NCI-H446 treated with DMSO at 0.1 percent for 48 hours (cell line): ENCODE measurements at places on chromosomes 4 and X.
A peak's percentile ranks its signal among the peaks of the same experiment; 100 is the strongest.

DNA sequence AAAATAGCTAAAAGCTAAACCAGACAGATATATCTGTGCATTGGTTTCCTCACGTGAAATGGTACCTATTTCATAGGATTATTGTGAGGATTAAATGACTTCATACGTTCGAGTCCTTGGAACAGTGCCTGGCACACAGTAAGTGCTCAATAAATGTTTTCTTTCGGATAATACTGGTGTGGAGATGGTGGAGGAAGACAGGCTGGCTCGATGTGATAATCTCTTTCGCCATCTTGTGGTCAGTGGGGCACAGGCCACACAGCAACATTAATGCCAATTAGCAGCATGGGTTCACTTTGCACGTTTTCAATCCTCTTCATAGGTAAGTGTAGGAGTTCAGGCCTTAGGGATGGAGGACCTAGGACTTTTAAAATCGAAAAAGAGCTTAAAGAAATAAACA is 9.3 kb downstream of the PAGE4 start:
- DNase-seq = no peak

DNA sequence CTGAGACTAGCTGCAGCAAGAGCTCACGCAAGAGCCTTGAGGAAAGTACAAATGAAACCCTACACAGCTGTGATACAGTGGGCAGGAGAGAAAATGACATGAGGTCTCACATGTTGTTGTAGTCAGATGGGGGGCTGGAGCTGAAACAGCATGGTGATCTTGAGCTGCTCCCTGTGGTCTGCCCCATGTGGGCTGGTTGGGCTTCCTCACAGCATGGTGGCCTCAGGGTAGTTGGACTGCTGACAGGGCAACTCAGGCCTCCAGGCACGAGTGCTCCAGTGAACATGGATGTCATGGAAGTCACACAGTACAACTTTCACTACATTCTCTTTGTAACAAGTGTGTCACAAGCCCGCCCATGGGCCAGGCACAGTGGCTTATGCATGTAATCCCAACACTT is 3.4 kb upstream of the MAN2B2 start:
- no peak for DNase-seq

GRCh38 chrX:29662101-29662500 is 553.3 kb upstream of the MAGEB2 start:
- no peak for DNase-seq

GRCh38 chr4:112748352-112748878 is 111.5 kb downstream of the LARP7 start:
- DNase-seq = no peak

DNA sequence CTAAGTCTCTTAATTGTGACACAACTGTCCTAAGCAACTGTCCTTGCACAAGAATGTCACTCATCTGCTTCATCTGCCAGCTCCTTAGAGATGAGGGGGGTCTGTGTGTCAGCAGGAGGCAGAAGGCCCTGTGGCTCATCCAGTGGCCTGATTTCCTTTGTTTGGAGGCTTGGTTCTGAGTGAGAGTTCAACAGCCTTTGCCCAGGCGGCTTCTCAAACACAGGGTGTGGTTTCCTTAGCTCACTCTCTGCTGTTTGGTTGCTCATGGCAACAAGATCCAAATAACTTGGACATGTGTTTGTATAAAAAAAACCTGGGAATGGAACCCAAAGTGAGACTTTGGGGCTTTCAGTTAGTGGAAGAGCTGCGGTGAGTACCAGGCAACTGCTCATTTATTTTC is 46.6 kb downstream of the MAP7D3 start:
- no peak for DNase-seq

GRCh38 chr4:184252136-184253071 is 34.7 kb upstream of the ENPP6 start:
- DNase-seq = no peak

DNA sequence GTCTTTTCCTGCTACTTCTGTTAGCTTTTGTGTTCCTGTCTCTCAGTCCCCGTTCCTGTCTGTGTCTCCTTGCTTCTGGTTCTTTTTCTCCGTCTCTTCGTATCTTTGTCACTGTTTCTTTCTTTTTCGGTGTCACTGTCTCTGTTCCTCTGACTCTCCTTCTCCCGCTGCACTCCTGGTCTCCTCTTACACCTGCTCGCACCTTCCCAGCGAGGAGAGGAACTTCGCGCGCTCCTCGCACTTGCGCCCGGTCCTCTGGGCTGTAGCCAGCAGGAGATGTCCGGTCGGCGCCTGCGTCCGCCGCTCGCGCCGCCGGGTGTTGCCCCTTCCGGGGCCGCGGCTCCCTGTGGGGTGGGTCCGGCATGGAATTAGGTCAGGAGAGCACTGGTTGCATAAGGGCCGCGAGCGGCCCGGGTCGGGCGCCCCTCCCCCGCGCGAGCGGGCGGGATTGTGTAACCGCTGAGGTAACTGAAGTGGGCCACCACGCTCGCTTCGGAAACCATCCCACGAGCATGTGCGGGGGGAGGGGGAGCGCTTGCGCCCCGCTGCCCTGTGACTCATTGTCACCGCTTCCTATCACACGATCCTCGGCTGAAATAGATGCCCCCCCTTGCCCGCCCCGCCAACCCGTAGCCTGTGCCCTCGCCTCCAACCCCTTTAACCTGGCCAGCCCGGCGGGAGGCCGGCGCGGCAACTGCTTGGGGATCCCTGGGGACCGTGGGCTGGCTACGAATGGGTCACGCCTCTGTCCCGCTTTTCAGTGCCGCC is 1.6 kb downstream of the LONRF3 start:
- DNase-seq = no peak

DNA sequence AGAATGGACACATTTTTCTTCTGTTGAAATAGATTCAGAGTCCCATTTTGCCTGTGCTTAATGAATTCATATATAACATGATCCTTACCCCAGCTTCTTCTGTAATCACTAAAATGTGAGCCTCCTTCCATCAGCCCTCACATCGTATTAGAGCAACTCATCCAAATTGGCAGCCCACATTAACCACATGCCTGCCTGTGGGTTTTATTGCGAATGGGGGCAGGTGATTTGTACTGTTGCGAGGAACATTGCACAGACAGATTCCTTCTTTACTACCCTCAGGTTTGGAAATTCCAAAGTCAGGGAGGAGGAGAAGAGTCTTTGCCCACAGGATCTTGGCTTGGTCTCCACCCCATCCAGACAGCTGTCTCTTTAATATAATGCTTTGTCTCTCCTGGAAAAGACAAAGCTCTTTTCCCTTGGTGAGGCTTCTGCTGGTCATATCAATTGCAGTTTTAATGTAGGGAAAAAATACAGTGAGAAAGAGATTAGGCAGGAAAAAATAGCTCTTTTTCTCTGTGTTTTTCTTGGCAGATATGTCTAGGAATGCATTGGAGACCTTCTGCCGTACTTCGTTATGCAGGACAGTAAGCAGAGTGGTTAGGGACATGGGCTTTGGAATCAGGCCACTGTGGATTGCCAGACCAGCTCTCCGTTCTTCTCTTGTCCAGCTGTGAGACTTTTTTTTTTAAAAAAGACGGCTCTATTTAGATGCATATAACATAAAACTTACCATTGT is 371.2 kb downstream of the AFF2 start:
- no peak for DNase-seq

GRCh38 chr4:108398316-108398715 is 222.1 kb upstream of the RPL34 start:
- DNase-seq = no peak

GRCh38 chr4:56973336-56973735 is 4.1 kb downstream of the NOA1 start:
- DNase-seq = no peak

- DNase-seq = no peak
These were observed 124.9 kb upstream of the ZCCHC13 start for GRCh38 chrX:74179071-74179470.

GRCh38 chrX:46967547-46967946 is 55.3 kb downstream of the JADE3 start:
- DNase-seq = no peak

DNA sequence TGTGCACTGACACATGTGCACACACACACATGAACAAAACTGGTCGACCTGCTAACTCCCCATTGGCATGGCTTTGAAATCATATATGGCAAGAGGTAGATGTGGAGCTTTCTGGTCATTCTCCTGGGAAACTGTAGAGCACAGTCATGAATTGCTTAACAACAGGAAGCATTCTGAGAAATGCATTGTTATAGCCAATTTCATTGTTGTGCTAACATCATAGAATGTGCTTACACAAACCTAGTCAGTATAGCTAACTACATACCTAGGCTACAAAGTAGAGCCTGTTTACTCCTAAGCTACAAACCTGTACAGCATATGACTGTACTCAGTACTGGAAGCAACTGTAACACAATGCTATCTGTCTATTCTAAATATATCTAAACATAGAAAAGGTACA is 134.2 kb upstream of the SH3RF1 start:
- DNase-seq = no peak

- no peak for DNase-seq
These were observed 1.3 kb upstream of the ATP6AP1 start for GRCh38 chrX:154426916-154427770.

DNA sequence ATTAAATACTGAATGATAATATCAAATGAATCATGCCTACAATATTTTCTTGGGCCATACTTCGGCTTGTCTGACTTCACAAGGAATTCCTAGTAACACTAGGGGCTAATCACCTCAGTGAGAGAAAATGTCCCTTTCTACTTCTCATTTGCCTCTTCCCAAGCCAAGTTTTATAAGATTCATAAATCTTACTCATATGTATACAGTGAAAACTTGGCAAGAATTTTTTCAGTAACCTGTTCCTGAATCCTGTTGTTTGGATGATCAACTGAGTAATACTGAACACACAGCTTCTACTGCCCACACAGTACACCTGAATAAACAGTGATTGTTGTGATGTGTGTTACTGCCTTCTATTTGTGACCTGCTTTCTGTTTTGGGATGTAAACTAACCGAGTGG is 16.5 kb downstream of the TMPRSS11E start:
- DNase-seq = no peak

- DNase-seq = no peak
These were observed 114.8 kb upstream of the NEIL3 start for GRCh38 chr4:177194906-177195305.

- DNase-seq = no peak
These were observed 92.6 kb upstream of the TENM3 start for GRCh38 chr4:182150645-182151044.

DNA sequence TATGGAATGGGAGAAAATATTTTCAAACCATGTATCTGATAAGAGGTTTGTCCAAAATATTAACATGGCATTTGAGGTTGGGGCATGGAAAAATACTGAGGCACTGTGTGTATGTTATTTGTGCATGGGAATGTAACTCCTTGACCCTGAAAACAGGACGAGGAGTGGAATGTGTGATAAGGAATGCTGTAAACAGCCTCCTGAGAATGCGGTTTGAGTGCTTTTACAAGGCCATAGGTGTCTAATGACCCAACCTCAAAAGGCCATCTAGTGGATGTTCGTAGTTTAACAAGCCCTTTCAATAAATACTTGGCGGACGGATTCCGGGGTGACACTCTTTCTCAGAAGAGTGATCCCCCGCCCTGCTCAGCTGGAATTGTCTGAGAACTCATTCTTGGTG is 162.9 kb upstream of the USP9X start:
- DNase-seq = no peak

- peak; percentile 14 for DNase-seq
These were observed 76.9 kb upstream of the SCOC start for GRCh38 chr4:140296335-140297220.

DNA sequence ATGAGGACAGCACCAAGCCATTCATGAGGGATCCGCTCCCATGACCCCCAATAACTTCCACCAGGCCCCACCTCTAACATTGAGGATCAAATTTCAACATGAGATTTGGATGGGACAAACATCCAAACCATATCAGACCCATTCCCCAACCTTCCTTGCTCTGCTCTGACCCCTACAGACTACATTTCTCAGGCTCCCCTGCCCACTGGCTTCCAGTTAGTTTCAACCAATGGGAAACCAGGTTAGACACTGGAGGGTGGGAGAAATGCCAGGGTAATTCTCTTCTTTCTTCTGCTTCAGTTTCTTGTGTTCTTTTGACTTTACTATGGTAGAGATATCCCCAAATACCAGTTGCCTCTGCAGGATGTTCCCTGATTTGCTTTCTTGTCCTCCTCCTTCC is 125.7 kb downstream of the CLCN4 start:
- no peak for DNase-seq

GRCh38 chr4:175784986-175785525 is 27.0 kb downstream of the GPM6A start:
- peak; percentile 41 for DNase-seq

DNA sequence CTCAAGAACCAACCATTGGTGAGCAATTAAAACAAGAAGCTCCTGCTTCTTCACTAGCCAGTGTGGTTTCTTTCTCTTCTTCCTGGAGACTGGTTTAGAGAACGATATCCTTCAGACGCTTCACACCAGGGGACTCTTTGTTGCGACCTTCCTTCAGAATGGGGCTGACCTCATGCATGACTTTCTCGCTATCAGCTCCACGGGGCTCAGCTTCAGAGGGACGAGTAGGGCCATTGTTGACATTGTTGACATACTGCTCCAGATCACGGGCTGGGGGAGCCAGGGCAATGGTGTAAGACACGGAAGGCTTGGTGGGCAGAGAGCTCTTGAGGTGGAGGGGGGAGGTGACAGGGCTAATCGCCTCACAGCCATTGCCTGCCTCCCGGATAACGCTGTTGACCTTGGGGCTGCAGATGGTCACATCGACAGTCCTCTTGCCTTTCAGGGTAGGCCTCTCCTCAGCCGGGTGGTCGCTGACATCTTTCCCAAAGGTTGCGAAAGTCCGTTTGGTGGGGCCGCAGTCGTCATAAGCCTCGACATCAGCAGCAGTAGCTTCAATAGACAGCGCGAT is 113.8 kb downstream of the PCDH19 start:
- DNase-seq = no peak

- no peak for DNase-seq
These were observed 74.7 kb upstream of the SMAD1 start for GRCh38 chr4:145406970-145407369.

DNA sequence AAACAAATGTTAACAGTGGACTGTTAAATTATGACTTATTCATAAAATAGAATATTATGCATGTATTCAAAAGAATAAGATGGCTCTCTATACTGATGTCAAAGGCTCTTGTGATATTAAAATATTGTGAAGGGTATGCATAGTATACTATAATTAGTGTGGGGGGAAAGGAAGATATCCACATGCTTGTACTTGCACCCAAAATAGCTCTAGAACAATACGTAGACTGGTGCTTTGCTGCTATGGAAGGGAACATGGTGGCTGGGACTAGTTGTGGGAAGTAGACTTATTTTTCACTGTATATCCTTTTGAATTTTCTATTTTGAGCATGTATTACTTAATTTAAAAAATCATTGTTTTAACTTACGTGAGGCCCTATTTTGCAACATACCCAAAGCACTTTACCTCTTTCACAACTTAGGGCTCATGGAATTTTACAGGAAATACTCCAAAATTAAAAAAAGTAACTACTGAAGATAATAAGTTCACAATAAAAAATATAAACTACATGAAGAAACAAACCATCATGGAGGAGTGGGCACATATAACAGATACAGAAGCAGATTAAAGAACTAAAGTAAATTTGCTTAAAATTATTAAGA is 7.9 kb downstream of the PGRMC2 start:
- DNase-seq = no peak

- peak; percentile 0 for DNase-seq
These were observed 158.4 kb downstream of the TENT5D start for GRCh38 chrX:80578517-80579105.

- DNase-seq = no peak
These were observed 22.6 kb upstream of the PHF8 start for GRCh38 chrX:54066841-54067240.

GRCh38 chr4:188194421-188194820 is 55.2 kb downstream of the TRIML1 start:
- DNase-seq = no peak
